ENCODE measurements at places on chromosomes 12 and 14.

- no peak for DNase-seq
Measured at GRCh38 chr14:40983604-40984003, 623.1 kb upstream of the LRFN5 start.

- DNase-seq: no peak
Measured at GRCh38 chr14:106346084-106346483, 819.7 kb downstream of the TMEM121 start.

DNA sequence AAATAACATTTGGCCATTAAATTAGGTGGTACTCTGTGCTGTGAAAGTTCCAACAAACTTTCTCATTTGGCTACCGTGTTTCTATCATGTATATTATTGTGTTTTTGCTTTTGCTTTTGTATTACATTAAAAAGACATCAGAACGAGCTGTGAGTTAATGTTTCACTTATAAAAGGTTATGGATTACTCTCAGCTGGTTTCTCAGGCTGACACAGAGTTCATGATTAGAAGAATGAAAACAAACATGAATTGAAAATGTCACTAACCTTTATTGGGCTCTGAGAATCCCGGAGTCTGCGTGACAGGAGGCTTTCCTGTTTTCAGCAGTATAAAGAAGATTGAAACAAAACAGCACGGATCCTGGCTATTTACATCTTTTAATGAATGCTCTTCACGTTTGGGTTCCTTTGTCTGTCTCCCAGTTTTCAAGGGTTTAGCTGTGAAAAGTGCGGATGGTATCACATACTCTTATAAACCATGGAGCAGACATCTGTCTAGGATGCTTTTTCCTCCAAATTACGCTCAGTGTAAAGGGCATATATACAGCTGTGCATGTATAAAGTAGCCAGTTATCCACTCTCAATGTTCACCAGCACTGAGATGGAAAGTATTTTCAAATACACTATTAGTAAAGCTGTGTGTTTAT lies 153.6 kb downstream of the PTCSC3 start:
- DNase-seq: no peak

GRCh38 chr12:29389295-29389919 lies 8.4 kb upstream of the ERGIC2 start:
- no peak for DNase-seq

DNA sequence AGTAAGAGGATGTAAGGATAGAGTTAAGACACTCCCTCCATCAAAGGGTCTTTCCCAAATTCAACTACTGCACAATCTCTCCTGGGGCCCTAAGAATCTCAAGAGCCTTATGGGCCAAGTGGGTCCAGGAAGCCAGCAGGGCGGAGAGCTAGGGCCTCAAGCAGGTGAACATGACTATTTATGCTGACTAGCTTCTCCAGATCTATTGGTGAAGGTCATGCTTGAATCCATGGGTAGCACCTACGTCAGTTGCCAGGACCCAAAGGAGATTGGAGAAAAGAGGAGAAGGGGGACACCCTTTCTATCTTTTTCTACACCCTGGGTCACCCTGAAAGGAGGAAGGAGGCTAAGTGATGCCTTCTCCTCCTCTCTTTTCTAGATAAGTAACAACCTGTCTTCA lies 534.2 kb upstream of the MIS18BP1 start:
- no peak for DNase-seq

DNA sequence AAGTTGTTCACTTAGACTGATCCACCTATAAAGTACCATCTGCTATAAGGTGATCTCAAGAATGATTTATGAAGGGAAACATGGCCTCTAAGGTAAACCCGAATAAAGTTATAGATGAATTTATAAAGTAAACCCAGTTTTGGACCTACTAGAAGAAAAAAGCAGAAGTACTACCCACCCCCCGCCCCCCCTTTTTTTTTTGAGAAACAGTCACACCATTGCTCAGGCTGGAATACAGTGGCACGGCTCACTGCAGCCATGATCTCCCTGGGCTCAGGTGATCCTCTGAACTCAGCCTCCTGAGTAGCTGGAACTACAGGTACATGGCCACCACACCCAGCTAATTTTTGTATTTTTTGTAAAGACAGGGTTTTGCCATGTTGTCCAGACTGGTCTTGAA lies 3.9 kb downstream of the ENTPD5 start:
- no peak for DNase-seq

- no peak for DNase-seq
Measured at GRCh38 chr12:52369211-52369610, 1.9 kb upstream of the KRT85 start.

DNA sequence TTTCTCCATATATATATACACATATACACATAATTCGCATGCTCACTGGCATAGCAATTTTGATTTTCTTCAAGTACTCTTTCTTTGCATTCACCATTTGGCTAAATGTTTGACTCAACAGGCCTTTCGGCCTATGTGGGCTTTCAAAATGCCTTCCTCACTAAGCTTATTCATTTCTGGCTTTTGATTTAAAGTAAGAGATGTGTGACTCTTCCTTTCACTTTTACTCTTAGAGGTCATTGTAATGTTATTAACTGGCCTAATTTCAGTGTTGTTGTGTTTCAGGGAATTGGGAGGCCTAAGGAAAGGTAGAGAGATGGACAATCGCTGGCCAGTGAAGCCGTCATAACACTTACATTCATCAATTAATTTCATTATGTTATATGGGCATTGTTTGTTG lies 14.5 kb upstream of the KLRD1 start:
- no peak for DNase-seq

DNA sequence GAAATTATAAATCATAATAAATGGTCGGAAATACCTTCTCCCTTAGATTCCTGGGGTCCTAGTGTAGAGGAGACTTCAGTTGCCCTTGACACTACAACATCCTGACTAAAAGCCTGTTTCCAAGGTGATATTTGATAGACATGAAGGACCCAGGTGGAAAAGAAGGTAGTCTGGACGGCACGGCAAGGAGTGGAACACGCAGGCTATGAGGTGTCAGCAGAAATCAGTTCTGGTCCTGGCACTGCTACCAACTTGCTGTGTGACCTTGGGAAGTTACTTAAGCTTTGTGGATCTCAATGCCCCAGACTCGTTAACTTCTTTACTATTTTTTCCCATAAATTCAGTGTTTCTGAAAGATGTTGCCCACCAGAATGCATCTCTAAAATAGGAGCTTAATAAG lies 36.9 kb upstream of the BCL2L14 start:
- DNase-seq: no peak

- DNase-seq: no peak
Measured at GRCh38 chr14:62103464-62103863, 341.2 kb downstream of the SNAPC1 start.

- peak; percentile 64 for DNase-seq
Measured at GRCh38 chr12:113468365-113469223, 3.1 kb downstream of the LHX5 start.

GRCh38 chr14:101024686-101025085 lies 121.2 kb upstream of the RTL1 start:
- DNase-seq: no peak

DNA sequence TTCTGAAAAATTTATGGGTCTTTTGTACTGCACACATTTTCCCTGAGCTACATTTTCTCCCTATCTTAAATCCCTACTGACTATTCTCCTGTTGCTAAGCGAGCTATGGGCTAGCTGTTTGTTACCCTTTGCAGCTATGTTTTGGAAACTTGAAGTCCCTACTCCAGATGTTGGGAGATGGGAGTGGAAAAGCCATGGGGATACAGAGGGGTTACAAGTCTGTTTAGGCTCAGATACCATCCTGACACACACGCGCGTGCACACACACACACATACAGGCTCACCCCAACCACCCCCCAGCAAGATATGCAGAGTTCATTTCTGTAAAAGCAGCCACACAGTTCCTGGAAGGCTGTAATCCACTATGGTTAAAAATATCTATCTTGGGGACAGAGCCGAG lies 15.8 kb downstream of the ATP5MC2 start:
- no peak for DNase-seq

DNA sequence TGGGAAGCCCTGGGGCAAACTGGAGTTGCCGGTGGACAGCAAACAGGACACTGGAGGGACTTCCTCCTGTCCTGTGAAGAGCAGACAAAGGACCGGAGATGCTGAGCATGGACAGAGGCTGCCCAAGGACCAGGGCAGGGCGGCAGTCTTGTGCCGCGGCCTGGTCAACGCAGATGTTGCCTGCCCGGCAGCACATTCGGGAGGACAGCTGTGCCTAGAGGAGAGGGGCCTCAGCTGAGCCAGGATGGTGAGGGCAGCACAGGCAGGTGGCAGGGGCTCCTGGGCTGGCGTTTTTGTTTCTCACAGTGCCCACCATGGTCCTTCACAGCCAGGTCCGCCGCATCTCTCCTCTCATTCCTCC lies 13.3 kb downstream of the ANKRD9 start:
- DNase-seq: no peak

DNA sequence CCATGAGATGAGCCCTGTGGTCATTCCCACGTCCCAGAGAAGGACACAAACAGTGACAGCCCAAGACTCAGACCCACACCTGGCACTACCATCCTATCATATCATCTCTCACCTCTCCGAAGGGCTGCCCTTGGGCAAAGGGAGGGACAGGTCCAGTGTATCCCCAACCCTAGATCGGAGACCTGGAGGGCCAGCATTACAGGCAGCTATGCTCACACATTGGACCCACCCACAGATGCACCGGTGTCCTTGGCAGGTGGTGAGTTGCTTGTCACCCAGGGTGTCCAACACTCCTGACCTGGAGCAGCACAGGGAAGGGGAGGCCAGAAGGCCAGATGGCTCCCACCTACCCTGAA lies 117.4 kb downstream of the DICER1 start:
- no peak for DNase-seq

GRCh38 chr14:96991226-96991625 lies 194.0 kb downstream of the VRK1 start:
- DNase-seq: no peak

GRCh38 chr12:51531284-51531977 lies 59.6 kb upstream of the SCN8A start:
- DNase-seq: peak; percentile 21

DNA sequence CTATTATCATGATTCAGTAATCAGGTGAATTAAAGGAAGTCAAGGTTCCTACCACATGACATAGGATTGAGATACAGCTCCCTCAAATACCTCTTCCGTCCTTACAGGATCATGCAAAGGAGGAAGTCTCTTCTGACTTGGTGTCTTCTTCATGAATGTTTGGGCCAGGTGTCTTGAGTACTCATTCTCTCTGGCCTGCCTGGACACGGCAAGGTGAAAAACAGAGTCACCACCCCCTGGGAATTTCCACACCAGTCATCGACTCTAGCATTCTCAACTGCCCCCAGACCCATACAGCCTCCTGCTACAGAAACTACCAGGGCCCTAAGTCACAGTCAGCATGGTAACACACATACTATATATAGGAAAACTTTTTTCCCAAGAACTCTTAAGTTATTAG lies 44.9 kb upstream of the LTBP2 start:
- no peak for DNase-seq

DNA sequence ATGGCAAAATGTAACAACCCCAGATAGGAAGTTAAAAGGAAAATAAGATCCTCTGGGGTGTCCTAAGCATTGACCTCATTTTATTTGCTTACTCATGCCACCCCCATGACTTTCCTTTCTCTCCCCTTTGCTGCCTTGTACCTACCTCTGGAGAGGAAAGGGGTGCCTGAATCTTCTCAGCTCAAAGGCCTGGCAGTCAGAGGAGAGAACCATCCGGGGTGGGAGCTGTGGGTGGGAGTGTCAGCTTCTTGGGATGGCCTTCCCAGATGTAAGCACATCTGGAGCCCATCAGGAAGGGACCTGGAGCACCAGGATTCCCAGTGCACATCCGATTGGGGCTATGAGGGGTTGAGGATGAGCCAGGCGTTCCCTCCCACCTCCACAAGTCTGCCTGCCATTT lies 5.2 kb upstream of the ITGA5 start:
- DNase-seq: no peak

DNA sequence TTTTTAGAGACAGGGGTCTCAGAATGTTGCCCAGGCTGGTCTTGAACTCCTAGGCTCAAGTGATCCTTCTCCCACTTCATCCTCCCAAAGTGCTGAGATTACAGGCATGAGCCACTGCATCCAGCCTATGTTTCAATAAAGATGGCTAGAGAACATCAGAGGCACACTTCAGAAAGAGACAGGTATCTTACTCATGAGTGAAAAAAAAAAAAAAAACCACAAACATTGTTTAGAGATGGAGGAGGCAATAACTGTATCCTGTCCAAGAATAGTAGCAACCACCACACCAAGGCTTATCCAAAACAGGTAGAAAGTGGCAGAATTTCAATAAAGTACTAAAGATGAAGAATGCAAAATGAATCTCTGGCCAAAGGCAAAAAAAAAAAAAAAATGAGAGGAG lies 30.3 kb downstream of the EEA1 start:
- DNase-seq: no peak

DNA sequence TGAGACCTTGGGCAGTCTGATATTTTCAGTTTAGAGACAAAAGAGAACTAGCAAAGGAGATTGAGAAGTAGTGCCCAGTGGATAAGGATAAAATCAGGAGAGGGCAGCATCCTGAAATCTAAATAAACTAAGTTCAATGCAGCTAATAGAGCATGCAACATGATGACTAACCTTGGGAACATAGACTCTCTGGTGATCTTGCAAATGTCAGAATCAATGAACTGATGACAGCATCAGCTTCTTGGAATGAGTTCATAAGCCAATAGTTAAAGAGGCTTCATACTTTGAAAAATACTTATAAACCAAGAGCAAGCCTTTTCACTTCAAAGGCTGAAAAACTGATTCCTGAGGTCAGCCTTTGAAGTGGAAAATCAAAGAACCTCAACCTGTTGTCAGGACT lies 8.2 kb downstream of the TAS2R19 start:
- no peak for DNase-seq

DNA sequence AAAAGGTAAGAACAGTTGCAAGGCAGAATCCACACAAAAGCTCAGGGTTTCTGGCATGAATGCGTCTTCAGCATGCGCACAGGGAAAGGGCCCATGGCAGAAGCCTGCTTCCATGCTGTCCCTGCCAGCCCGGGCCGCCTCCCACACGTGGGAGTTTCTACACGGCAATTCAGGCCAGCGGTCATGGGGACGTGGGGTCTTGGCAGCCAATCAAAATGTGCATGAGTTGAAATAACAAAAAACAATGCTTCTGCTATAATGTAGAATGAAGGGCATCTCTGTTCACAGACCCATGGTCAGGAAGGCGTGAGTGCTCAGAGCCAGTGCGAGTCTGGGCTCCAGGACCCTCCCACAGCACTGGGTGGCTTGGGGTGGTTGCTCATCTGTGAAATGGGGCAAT lies 28.6 kb downstream of the AMN start:
- no peak for DNase-seq

GRCh38 chr12:75438059-75438754 lies 42.3 kb upstream of the GLIPR1 start:
- peak; percentile 52 for DNase-seq

DNA sequence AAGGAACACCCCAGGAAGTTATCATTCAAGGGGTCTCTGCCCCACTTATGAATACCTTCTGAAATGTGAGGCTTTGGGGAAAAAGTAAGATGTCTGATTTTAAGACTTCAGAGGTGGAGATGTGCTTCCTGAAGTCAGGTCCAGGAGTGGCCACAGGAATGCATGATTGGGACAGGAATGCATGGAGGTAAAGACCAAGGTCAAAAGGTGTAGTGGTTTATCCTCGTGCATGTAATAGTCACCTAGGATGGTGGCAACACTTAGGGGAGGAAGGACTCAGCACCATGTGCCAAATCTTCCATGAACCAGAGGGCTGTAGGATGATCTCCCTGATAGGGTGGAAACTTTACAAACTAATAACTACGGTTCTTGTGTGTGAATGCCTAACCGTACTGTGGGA lies 217.3 kb downstream of the C12orf75 start:
- no peak for DNase-seq

Data from ELF-1 (cell line).